ENCODE measurements at places on chromosomes 6 and 20.

DNA sequence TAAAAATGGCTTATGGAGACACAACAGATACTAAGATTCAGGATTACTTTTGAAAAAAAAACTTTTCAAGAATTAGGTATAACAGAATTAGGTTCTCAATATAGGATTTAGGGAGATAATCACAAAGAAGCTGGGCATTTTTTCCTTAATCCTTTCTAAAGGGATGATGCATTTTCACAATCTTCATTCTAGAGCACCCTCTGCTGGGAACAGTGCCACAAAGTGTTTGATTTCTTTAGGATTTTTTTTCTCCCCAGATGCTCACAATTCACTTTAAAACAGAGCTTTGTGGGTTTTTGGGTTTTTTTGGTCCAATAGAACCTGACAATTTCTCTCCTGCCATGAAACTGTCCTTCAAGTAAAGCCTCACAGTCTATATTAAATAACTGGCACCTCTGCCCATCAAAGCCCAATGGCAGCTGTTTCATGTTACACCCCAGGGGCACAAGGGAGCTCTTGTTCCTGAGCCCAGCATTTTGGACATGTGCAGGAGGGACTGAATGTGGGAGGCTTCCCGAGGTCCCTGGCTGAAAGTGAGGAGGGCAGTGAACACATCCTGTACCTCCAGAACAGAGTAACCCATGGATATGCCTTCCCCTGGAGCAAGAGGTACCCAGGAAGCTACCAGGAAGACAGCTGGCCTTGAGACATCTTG, 39.7 kb downstream of the PREP start:
- DNase-seq = no peak

DNA sequence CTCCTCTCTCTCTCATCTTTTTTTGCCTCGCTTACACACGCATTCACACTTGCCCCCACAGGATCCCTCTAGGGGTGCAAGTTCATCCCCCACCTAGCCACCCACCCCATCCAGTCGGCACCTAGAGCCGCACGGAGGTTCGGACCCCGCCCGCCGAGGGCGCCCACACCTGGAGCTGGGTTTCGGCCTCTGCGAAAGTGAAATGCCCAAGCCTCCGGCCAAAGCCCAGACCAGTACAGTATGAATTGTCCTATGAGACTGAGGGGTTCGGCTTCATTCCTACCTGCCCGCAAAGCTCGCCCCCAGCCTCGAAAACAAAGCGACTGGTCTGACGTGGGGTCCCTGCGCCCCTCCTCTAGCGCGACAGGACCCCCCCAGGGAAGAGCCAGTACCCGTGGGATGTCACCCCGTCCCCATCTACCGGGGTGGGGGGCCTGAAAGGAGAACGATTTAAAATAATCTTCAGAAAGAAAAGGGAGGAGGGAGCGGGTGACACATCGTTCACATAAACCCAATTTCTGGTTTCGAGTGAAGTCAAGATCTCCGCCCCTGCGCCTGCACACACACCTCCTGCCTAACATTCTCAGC, 1.5 kb downstream of the TFAP2A start:
- no peak for DNase-seq

GRCh38 chr20:35238735-35239134, 12.2 kb downstream of the MMP24 start:
- DNase-seq = no peak

- DNase-seq = no peak
Measured at GRCh38 chr6:145153495-145153894, 581.8 kb downstream of the EPM2A start.

- no peak for DNase-seq
Measured at GRCh38 chr6:36636283-36636682, 42.1 kb downstream of the SRSF3 start.

GRCh38 chr6:5403076-5403475, 141.8 kb downstream of the FARS2 start:
- no peak for DNase-seq

DNA sequence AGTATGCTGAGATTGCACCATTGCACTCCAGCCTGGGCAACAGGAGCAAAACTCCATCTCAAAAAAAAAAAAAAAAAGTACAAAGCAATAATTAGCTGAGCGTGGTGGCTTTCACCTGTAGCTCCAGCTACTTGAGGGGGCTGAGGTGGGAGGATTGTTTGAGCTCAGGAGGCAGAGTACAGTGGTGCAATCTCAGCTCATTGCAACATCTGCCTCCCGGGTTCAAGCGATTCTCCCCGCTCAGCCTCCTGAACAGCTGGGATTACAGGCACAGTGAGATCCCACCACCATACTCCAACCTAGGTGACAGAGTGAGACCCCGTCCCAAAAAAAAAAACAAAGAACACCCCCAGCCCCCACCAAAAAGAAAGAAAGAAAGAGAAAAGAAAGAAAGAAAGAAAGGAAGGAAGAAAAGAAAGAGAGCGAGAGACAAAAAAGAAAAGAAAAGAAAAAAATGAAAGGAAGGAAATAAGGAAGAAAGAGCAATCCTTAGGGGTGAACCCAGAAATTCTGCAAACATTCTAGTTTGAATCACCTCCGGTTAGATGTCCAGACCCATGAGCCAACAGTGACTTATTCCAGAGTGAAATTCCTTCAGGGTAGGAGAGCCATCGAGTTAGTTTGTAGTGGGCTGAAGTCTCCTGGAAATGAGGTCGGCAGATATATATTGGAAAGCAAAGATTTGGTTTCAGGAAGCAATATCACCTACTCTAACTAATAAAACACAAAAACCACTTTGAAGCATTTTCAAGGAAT, 3.2 kb upstream of the RIPOR3 start:
- no peak for DNase-seq

GRCh38 chr20:24194143-24194542, 205.6 kb upstream of the GGTLC1 start:
- DNase-seq = no peak

DNA sequence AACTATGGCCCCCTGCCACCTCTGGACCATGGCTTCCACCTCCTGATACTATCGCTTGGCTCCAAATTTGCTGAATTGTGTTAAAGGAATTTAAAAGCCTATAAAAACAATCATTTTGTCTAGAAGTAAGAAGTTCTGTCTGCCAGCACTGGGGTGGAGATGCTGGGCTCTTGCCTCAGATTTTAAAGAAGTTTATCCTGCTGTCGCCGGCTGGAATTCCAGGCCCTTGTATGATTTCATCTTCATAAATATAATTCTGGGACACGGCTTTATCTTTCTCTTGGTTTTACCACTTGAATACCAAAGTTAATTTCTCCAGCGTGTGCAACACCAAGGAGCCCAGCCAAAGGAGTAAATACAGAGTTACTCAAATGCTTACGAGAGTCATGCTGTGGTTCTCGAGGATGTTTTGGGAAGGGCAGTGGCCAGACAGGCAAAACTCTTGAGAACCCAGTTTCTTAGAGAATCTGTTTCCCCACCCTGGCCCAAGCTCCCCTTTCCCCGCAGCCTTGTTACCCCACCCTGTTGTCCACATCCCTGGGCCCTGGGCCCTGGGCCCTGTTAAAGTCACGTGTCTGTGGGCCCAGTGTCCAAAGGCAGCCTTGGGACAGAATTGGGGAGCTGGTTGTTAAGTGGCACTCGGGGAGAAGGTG, 31.9 kb downstream of the C6orf89 start:
- no peak for DNase-seq

DNA sequence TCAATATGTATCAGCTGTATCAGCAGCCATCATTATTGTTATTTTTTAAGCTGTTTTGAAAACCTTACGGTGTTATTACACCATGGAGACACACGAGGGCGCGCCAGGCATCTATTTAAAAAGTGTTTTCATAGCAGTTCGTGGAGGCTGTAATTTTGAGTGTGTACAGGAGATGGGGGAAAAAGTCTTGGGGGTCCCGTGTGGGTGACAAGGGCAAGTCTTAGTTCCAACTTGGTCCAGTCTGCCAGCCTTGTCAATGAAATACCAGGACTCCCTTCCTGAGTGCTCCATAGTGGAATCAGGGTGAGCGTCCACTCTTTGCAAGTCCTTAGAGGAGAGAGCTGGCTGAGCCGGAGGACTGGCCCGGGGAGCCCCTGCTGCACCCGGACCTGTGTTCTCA, 43.3 kb downstream of the SLC2A10 start:
- peak; percentile 41 for DNase-seq

- DNase-seq = no peak
Measured at GRCh38 chr6:98980819-98981218, 33.1 kb upstream of the FBXL4 start.

DNA sequence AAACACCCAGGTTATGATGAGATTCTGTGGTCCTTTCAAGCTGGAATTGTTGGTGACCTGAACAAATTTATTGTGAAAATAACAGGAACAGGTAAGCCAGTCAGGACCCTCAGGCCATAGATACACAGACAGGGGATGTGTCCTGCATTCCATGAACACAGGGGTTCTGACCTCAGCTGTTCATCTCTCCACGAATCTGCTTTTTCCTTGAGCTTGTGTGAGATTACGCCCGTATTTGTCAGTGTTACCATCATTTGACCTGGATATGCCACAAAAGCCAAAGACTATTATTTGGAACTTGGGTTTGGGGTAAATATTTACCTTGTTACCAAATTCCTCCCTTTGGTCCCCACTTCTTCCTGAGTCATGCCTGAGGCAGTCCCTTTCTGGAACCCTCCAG, 288.9 kb downstream of the PREX1 start:
- no peak for DNase-seq

GRCh38 chr6:27133281-27134227, 113.9 kb upstream of the PRSS16 start:
- DNase-seq = no peak

DNA sequence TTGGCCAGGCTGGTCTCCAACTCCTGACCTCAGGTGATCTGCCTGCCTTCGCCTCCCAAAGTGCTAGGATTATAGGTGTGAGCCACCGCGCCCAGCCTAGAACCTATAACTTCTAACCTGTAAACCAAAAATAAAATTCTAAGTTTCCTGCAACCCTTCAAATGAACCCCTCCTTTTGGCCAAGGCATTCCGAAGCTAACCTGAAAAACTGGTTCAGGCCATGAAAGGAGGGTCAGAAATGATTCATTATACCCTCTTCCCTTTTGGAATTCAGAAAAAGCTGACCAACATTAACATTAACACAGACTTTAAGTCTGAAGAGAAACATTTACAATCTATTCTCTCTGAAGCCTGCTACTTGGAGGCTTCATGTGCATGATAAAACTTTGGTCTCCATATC, 165.1 kb downstream of the TINAG start:
- no peak for DNase-seq

Data from K562 (cell line).